Skin of body (tissue), 3 donors: ENCODE measurements at places on chromosomes 2 and 18.
A peak's percentile ranks its signal among the peaks of the same experiment; 100 is the strongest.

- DNase-seq, result no peak
Observed at GRCh38 chr18:10270151-10270571, 184.3 kb upstream of the APCDD1 start.

DNA sequence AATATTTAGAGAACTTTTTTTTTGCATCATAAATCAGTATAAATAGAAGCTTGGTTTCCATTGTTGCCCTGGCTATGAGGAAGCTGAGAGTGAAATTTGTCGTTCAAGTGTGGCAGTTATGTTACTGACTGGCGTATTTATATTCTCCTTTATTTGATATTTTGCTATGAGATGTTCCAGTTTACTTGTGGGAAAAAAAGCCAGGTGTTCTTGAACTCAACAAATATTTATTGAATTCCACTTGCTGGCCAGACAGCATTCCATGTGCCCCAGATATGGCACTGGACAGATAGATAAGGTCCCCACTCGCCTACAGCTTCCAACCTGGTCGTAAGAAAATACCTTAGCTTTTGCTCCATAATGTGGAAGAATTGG is 44.7 kb downstream of the NEDD4L start:
- no peak for DNase-seq

DNA sequence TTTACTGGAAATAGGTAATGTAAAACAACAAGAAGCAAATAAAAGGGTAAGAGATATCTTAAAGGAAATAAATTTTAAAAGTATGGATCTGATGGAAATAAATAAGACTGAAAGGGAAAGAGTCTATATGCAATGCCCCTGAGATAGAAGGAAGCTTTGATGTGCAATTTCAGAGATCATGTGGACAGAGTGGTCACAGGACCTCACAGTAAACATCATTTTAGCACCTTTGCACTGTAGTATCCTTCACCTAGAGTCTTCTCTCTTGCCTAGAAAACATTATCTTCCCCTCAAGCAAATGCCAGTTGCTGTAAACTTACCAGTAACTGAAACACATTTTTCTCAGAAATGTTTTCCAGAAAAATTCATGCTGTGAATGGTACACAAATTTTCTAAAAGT is 1621.3 kb upstream of the TMEFF2 start:
- no peak for DNase-seq

DNA sequence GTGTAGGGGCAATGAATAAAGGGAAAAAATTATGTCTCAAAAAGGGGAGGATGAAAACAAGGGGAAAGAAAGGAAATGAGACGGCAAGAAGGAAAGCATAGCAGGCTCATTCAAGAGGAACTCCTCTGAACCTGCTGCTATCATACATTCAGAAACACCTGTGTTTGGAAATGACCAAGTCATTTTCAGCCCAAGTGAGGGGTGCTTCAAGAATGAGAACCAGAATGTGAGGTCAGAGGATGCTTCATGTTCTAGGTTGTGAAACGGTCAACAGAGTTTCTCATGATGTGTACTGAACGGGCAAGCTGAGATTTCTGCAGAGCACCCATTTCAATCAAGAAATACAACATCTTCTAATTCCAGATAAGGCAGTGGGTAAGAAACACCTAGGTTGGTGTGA is 1367.2 kb upstream of the CELF4 start:
- DNase-seq, result no peak

- DNase-seq, result peak; percentile 51
Observed at GRCh38 chr2:54704688-54705605, 18.5 kb upstream of the EML6 start.

DNA sequence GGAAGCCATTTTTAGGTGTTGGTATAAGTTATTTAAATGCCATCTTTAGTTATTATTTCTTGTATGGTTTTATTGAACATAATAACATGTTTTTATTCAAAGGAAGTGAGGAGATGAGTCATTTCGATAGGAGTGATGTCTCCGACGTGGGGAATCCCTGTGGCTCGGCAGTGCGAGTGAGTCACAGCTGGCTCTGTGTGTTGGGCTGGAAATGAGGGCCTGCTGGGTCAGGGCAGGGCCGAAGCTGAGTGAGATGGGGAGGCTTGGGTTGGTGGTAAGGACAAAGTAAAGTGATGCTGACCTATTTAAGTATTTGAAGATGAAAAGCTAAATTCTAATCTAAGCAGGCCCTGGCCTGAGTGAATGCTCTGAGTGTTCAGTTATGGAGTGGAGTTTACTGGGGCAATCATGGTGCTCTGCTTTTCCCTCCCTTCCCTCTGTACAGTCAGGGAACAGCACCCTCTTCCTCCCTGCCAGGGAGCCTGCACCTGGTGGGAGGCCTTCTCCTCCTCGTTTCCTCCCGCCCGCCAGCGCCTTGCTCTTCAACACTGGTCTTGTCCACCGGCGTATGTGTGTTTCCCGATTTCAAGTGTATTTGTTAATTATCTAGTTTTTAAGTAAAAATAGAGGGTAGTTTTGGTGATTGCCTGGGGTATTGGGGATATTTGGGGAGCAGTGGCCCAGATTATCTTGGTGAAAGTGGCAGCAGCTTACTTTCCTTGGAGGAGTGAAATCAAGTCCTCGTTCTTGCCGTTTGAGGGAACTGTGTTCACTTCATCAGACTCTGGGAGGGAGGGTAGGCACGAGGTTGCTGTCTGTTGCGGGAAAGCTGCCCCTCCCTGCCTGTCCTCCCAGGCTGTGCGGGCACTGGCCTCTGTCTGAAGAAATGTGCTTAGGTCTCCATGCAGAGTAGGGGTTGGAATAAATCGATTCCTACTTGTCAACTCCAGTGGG is 157.0 kb downstream of the LDLRAD4 start:
- peak; percentile 7 for DNase-seq

DNA sequence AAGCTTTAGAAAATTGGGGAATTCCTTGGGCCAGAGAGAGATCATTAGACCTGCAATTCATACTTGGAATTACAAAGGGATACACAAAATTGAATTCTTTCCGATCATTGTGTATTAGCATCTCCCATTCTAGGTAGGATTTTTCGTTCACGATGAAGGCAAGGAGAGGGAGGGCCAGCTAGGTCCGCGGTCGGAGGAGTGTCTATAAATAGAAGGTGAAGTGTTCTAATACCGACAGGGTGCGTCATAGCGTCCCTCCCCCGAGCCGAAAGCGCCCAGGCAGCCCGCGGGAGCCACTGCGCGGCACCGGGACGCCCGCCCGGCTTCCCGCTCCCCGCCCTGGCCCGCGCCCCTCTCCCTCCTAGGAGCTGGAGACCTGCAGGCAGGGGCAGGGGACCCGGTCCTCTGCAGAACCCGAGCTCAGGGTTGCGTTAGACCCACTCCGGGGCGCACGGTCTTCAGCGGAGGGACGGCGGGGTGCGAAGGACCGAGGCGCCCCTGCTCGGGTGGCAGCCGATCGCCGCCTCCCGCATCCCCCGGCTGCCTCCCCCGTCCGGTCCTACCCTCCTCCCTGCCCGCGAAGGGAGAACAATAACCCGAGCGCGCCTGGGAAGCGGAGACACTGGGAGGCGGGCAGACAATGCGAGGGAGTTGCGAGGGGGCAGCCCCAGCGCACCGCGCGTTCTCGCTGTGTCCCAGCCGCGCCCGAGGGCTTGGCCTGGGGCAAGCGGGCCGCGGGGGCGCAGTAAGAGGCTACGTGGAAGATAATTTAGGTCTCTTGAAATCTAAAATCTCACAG is 114.2 kb upstream of the SERTAD2 start:
- peak; percentile 69 for DNase-seq

- peak; percentile 40 for DNase-seq
Observed at GRCh38 chr2:37357069-37357468, 12.6 kb downstream of the QPCT start.

DNA sequence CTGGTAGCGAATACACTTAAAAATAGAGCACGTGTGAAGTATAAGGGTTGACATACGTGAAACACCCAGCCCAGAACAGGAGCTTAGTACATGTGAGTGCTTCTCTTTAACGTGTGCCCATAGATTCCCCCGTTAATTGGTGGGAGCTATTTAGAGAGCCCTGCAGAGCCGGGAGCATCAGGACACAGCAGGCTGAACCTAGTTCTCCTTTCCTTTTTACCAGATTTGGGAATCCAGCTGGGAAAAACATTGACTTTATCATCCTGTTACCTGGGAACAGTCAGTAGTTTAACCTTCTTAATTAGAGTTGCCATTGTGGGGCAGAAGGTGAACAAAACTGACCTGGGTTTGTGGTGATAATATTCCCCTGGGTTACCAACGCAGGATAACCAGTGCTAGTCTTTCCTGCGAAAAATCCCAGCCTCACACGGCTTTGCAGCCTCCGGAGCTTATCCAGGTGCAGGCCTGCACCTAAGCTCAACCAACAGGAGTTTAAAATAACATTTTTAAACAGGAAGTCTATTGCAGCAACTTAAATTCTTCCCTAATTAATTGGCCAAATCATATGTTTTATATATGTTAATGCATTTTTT is 78.1 kb upstream of the SPTBN1 start:
- DNase-seq, result no peak

DNA sequence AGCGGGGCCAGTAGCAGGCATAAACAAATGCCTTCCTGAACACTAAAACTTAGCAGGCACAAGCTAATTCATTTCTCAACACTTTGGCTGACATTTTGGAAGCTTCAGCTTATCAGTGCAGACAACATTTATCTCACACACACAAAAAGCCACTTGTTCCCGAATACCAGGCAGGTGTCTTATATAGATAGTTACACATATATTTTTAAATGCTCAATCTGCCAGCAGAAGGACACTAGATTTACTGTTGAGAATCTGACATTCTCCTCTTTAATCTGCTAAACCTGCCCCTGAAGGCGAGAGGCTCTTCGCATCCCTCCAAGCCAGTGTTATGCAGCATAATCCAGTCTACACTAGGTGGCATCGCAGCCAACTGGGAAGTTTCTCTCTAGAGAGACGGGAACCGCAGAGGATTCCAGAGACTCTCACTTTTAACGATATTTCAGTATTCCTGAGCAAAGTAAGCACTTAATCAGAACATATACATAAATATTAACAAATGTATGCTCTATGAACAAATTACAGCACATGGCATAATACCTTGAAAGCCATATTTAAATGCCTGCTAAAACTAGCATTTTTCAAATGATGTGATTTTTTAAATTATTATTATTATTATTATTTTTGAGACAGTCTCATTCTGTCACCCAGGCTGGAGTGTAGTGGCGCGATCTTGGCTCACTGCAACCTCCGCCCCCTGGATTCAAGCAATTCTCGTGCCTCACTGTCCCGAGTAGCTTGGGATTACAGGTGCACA is 90.2 kb upstream of the SCG2 start:
- no peak for DNase-seq

GRCh38 chr2:213086050-213086449 is 65.4 kb downstream of the IKZF2 start:
- no peak for DNase-seq

DNA sequence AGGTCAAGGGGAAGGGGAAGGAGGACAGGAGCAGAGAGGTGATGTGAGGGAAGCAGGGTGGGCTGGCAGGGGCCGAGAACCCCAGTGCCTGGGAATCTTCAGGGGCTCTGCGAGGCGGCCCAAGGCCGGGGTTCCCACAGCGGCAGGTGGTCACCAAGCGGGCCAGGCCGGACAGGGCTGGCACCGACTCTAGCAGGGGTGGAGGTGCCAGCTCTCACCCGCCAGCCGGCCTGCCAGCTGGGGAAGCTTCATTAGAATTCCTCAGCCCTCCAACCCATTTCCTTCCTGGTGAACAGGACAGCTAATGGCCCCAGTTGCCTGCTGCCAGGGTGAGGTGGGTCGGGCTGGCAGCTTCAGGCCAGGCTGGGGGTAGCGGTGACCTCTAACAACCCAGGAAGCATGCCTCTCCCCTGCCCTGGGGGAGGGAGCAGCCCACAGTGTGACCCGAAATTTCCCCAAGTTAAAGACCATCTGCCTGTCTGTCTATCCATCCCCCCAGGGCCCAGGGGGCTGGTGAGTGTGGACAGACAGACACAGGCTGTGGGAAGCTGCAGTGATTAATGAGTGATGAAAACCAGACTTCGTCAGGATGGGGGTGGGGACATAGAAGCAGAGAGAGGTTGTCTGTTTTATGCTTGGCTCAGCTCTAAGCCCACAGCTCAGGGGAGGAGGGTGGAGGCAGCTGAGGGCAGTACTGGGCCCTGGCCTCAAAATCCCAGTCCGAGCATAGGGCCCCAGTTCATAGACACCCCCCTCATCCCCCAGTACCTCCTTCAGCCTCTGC is 144.1 kb downstream of the ZFP36L2 start:
- peak; percentile 76 for DNase-seq

DNA sequence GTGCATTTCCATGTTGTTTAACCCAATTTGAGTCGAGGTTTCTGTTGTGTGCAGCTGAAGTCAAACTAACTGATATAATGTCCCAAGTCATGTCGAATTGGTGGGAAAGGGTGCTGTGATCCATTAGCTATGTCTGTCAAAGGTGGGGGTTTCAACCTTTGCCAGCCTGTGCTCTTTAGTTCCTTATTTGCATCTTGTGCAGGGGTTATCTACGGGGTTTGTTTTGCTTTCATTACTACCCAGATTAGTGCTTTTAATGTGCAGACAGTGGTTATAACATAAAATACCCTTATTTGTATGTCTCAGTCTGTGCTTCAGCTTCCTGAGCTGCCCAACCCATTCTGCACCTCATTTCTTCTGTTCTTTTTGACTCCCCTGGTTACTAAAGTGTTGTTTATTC is 271.9 kb upstream of the CXCR4 start:
- DNase-seq, result no peak

DNA sequence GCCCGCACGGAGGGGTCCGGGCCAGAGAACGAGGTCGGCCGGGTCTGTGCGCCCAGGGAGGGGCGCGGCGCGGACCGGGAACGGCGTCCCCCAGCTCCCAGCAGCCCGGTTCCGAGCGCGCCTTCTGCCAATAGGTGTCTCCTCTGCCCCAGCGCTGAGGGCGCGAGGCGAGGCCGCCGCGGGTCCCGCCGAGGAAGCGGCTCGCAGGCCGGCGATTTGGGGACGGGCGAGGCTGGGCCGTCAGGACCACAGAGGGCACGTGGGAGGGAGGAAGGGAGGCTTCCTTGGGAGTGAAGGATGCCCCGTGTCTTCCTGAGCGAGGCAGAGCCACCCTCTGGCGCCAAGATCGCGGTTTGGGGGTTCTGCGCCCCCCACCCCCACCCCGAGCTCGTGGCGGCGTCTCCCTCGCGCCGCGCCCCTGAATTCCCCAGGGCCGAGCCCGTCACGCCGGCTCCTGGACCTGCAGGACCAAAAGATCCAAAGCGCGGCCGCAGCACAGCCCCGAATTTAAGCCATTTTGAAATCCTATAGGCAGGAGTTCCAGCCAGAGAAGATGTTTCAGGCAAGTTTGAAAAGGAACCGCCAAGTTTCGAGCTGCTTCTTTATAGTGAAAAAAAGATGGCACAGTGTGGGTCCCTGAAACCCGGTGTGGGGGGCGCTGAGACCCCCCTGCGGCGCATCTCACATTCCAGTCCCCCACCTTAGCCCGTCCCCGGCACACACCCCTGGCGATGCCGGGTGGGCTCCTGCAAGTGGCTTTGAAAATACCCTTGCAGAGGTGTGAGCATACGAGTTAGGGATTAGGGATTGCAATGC is 909 bp downstream of the NFATC1 start:
- DNase-seq, result no peak
